ENCODE measurements at places on chromosomes 5 and 9.
A peak's percentile ranks its signal among the peaks of the same experiment; 100 is the strongest.

GRCh38 chr5:78908173-78909061 is 76.7 kb downstream of the ARSB start:
- DNase-seq: peak; percentile 87

GRCh38 chr5:80919678-80920196 is 40.4 kb upstream of the RASGRF2 start:
- DNase-seq: peak; percentile 5

DNA sequence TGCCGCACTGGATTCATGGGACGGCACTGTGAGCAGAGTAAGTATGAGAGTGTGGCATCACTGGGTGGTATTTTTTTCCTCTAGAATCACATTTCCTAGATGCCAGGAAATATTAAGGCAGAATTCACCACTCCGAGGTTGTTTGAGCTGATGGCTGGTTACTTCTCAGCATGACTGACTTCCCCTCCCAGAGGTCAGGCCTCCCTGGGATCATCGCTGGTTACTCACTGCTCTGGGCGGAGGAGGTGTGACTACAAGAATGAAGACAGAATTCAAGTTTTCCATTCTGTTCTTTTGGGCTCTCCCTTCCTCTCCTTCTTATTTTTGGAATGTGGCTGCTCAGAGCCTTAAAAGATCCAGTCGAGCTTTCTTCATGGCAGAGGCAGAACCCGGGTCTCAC is 76.6 kb upstream of the PRRC1 start:
- peak; percentile 68 for DNase-seq

GRCh38 chr5:151037561-151038411 is 17.4 kb downstream of the GPX3 start:
- DNase-seq: peak; percentile 56

- no peak for DNase-seq
Observed at GRCh38 chr9:90449213-90449925, 193.3 kb downstream of the DIRAS2 start.

- no peak for DNase-seq
Observed at GRCh38 chr5:73812457-73812856, 186.5 kb downstream of the ARHGEF28 start.

All from LHCN-M2 (cell line).